HT1080 (cell line): ENCODE measurements at places on chromosomes 11 and 22.
A peak's percentile ranks its signal among the peaks of the same experiment; 100 is the strongest.

GRCh38 chr11:14860511-14860910, 31.5 kb downstream of the CYP2R1 start:
- no peak for DNase-seq

DNA sequence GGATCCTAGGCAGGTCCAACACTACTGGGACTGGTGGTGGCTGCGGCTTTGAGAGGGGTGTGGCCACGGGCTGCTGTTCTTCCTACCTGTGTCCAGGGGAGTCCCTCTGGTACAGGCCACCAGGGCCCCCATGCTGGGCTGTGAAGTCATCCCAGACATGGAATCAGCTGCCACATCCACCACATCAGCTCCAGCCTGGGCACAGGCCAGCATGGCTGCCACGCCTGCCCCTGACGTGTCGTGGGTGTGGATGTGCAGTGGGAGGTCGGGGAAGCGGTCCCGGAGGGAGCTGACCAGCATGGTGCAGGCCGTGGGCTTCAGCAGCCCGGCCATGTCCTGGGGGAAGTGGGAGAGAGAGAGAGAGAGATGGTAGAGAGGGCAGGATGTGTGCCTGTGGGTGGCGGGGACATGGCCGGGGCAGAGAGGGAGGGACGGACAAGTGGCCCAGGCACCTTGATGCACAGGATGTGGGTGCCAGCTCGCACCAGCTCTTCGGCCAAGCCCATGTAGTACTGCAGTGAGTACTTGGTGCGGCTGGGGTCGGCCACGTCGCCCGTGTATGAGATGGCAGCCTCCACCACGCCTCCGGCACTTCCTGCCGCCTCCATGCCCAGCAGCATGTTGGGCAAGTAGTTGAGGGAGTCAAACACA, 6.2 kb upstream of the LRFN4 start:
- no peak for DNase-seq

DNA sequence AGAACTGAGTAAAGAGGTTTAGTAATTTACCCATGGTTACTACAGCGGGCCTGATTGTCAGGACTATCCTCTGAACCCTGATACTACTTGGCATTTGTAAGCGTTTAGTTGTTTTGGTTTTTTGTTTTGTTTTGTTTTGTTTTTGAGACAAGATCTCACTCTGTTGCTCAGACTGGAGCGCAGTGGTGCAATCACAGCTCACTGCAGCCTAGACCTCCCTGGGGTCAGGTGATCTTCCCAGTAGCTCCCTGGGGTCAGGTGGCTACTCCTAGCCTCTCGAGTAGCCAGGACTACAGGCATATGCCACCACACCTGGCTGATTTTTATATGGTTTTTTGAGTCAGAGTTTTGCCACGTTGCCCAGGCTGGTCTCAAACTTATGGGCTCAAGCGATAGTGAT, 118.6 kb downstream of the WNT11 start:
- no peak for DNase-seq

DNA sequence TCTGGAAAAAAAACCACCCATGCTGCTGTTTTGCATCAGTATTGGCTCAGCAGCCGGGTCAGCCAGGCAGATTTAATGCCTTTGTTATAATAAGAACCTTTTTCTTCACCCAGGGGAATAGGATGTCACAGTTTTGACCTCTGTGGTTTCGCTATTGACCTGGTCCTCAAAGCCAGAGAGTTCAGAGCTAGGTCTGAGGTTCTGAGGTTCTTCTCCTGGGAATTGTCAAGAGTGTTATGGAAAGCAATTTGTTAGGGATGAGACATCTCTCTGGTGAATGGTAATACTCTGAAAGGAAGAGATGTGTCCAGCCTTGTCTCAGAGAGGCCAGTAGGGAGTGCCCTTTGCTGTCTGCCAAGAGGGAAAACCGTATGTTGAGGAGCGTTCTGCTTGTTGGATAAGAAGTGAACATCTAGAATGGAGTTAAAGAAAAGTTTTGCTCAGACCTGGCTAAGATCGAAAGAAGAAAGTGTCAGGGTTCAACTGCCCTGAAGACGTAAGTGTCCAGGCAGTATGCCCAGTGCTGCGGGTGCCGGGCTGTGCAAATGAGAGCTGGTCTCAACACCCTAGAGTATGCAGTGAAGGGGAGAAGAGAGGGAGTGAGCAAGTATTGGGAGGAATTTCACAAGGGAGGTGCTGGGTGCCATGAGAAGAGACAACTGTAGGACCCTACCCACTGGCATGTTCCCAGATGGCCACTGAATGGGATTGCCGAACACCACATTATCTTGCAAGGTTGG, 150.9 kb upstream of the TTC12 start:
- DNase-seq: no peak

- DNase-seq: no peak
These were observed 232.7 kb upstream of the NARS2 start for GRCh38 chr11:78807351-78807750.

- no peak for DNase-seq
These were observed 87.2 kb downstream of the LARGE2 start for GRCh38 chr11:46009647-46010046.

DNA sequence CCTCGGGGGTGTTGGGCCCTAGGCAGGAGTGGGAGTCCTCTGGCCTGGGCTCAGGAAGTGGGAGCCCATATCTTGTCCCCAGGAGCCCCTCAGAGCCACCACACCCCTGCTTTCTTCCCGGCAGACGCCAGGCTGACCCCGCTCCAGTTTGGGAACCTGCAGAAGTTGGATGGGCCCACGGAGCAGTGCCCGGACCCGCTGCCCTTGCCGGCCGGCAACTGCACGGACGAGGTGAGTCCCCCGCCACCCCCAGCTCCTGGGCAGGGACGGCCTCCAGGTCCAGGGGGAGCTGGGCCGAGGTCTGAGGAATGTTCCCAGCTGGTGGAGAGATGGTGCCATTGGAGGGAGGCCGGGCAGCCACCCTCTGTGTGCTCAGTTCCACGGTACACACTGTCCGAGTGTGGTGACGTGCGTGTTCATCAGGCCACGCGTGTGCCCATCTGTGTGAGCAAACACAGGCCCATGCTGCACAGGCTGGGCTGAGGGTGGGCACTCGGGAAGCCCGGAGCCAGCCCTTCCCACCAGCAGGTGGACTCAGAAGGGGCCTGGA, 4.8 kb downstream of the MUC5B start:
- DNase-seq: no peak

DNA sequence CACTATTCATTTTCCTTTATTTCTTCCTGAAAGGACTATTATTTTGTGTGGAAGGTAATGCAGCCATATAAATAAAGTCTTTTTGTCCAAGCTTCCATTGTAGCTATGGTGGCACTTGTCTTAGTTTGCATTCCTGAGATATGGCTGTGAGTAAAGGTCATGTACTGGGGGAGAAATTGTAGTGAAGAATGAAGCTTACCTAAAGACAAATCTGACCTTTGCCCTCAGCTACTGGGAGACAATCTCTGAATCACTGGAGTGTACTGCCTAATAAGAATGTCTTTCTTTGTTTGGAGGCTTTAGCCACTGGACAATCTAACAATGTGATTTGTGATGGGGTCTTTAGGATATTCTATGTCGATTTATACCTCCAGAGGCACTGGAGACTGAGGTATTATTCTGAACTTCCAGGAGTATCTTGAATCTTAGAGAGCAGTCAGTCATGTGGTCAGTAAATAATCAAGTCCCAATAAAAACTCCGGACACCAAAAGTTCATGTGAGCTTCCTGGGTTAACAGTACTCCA, 39.7 kb upstream of the OR5AK2 start:
- DNase-seq: no peak

DNA sequence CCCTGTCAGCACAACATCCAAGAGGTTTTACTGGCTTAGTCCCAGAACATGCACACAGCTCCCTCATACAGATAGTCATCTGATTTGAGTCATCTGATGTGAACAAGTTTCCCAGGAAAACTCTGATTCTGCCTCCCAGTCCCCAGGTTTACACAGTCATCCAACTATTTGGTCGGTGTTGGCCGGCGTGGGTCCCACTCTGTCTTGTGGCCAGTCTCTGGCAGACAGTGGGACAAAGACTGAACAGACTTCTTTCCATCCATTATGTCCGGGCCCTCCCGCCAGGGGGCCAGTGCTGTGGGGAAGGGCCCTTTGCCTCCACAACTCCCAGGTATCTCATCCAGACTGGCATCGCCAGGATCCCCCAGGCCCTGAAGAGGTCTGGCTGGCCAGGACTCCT, 60.0 kb downstream of the BTG4 start:
- DNase-seq: peak; percentile 31

- DNase-seq: no peak
These were observed 8.4 kb downstream of the SLC25A45 start for GRCh38 chr11:65373839-65374580.

DNA sequence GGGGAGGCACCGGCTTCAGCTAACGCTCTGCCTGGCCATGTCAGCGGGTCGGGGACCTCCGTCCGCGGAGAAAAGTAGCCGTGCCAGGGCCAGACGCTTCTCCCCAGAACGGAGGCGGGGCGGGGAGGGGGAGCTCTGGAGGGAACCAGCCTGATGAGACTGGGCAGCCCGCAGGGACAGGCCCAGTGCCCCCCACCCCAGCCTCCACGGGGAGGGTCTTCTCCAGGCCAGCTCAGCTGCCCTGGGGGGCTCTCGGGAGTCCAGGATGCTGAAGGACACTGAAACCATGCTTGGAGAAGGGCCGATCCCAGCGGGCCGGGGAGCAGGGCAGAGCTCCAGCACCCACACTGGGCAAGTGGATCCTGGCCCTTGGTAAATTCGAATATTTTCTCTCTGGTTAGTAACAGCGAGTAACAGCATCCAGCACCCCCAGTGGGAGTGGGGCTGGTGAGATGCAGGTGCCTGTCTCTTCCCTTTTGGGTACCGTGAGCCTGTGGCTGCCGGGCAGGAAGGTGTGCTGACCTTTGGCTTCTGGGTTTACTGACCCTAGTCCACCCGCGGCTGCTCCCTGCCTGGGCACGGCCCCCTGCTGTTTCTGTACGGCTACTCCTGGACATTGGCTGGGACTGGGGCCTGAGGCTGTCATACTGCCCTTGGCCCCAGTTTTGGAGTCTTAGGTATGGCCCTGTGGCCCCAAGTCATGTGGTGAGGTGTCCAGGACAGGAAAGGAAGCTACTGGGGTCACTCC, 35.8 kb downstream of the GRAMD4 start:
- DNase-seq: no peak

DNA sequence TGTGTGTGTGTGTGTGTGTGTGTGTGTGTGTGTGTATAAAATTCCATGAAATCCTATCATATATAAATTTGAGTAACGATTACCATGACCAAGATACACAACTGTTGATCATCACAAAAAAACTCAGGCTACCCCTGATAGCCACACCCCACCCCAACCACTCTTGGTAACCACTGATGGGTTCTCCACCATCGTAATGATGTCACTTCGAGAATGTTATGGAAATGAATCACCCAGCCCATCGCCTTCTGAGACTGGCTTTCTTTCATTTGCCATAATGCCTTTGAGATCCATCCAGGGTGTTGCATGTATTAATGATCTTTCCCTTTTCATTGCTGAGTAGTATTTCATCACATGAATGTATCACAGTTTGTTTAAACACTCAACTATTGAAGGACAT, 496.0 kb downstream of the MIAT start:
- peak; percentile 29 for DNase-seq

GRCh38 chr11:122721201-122721963, 65.9 kb downstream of the UBASH3B start:
- DNase-seq: peak; percentile 81
